Osteocyte (in vitro differentiated cells): ENCODE measurements at places on chromosomes 11 and 22.

- no peak overlapping the region for H3K4me3 ChIP-seq
- H3K27ac ChIP-seq = no peak overlapping the region
- no peaks in the 10 kb centered on the region for H3K27me3 ChIP-seq
- DNase-seq = peak; percentile 10
- H3K4me1 ChIP-seq = peaks cover 13% of the 10 kb centered on the region
- peaks cover 9% of the 10 kb centered on the region for H3K36me3 ChIP-seq
Measured at GRCh38 chr11:11592146-11592684, 29.6 kb downstream of the GALNT18 start.

GRCh38 chr22:50119169-50119767 is 29.5 kb downstream of the MOV10L1 start:
- no peak overlapping the region for H3K27ac ChIP-seq
- peaks cover 2% of the 10 kb centered on the region for H3K36me3 ChIP-seq
- H3K27me3 ChIP-seq = peaks cover 10% of the 10 kb centered on the region

- H3K27me3 ChIP-seq = peaks cover 40% of the 10 kb centered on the region
- no peaks in the 10 kb centered on the region for H3K36me3 ChIP-seq
- no peak overlapping the region for H3K27ac ChIP-seq
- H3K4me3 ChIP-seq = no peak overlapping the region
- no peak for DNase-seq
Measured at GRCh38 chr11:2149864-2150847, 10.9 kb downstream of the INS start.

DNA sequence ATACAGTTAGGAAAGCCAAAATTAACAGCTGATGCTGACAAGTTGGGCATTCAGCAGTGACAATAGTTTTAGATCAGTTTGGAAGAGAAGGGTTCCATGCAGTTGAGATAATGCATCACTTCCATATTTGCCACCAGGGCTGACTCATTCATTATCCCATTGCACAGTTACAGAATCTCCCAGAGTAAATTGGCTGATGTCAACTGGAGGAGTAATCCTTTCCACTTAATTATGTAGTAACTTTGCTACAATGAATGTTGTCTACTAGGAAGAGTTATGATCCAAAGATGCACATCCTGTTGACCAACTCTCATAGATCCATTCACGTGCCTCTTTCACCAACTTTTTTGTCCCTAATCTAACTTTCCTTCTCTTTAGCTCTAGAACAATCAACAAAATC is 123.3 kb upstream of the LUZP2 start:
- H3K36me3 ChIP-seq = no peaks in the 10 kb centered on the region
- no peaks in the 10 kb centered on the region for H3K27me3 ChIP-seq
- no peak for DNase-seq
- H3K27ac ChIP-seq = no peak overlapping the region
- no peaks in the 10 kb centered on the region for H3K4me1 ChIP-seq

DNA sequence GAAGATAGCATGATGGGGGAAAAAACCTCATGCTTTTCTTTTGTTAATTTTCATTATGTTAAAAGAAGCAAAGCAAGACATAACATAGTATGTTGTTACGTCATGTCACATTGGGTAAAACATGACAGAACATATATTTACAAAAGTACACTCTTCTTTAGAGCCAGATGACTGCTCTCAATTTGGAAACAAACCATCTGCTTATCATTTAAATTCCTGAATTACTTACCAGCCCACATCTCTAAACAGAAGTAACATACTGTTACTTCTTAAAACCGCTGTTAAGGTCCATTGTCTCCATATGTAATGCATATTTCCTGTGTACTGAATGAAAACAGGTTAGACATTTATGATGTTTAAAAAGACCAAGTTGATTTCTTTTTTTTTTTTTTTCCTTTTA is 100.0 kb downstream of the TMEM135 start:
- H3K4me3 ChIP-seq = no peak overlapping the region
- no peak overlapping the region for H3K27ac ChIP-seq
- H3K27me3 ChIP-seq = no peaks in the 10 kb centered on the region
- peaks cover 5% of the 10 kb centered on the region for H3K4me1 ChIP-seq
